ENCODE measurements at places on chromosomes 1 and 21.
A peak's percentile ranks its signal among the peaks of the same experiment; 100 is the strongest.

GRCh38 chr1:208101661-208102431 lies 142.3 kb downstream of the PLXNA2 start:
- DNase-seq = no peak

GRCh38 chr1:221392453-221392852 lies 349.4 kb downstream of the DUSP10 start:
- peak; percentile 82 for DNase-seq

DNA sequence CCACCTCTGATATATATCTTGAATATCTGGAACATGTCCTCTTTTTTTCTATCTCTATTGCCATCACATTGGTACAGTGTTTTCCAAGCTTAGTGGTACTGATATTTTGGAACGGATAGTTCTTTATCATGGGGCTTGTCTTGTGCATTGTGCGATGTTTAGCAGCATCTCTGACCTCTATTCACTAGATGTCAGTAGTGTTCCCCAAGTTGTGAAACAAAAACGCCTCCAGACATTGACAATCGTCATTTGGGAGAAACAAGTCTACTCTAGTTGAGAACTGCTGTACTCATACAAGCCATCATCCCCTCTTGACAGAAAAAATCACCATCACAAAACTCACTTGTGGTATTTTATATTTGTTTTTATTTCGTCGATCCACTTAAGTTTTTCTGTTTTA lies 79.7 kb upstream of the CHODL start:
- no peak for DNase-seq

GRCh38 chr1:114854693-114855320 lies at the start of gene SYCP1:
TSS of gene SYCP1 (plus strand) at chr1:114854863. CDS start at chr1:114855465, 602 bp downstream.
- no peak for DNase-seq

DNA sequence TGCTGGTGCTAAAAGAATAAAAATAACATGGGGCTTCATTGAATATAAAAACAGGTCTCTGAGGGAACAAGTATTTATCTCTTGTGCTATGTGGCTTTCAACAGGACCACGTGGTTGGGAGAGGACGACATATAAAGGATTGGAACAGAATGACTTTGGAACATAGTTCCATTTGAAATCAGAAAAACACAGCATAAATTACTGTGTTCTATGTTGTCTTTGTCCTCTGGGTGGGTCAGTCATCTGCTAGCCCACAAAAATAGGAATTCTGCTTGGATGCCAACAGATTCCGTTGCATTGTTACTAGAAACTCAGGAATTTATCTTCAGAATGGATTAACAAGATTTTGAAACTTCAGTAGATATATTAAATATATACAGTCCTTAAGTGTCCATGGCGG lies 5.9 kb downstream of the CEP85 start:
- DNase-seq = peak; percentile 61

GRCh38 chr1:50699795-50700194 lies 260.3 kb downstream of the FAF1 start:
- DNase-seq = no peak
